GM23338 (cell line): ENCODE measurements at places on chromosomes 7 and 10.

GRCh38 chr7:40604601-40605438 lies 470.0 kb downstream of the SUGCT start:
- DNase-seq = peak; percentile 85

DNA sequence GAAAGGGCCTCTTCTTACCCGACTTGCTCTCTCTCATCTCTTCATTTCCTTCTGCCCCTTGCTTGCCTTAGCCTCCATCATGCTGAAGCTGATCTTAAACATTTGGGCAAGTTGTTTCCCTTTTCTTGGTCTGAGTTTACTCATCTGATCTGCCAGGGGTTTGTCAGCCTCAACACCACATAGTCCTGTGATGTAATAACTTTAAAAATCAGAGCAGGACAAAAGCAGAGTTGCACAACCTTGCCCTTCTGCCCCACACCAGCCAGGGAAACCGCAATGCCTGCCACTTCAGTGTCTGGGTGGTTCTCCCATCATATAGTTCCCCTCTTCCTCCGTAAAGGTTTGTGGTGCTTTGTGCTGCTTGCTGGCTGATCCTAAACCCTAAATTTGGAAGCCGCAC lies 9.9 kb upstream of the LIPM start:
- no peak for DNase-seq

GRCh38 chr10:3775696-3776551 lies 9.1 kb downstream of the KLF6 start:
- peak; percentile 75 for DNase-seq

GRCh38 chr10:71210542-71210871 lies 1.9 kb upstream of the UNC5B start:
- DNase-seq = no peak

- DNase-seq = peak; percentile 82
These were observed 707 bp upstream of the C1GALT1 start for GRCh38 chr7:7181519-7182155.

GRCh38 chr10:79243181-79244067 lies 103.8 kb upstream of the PPIF start:
- peak; percentile 80 for DNase-seq

- DNase-seq = no peak
These were observed 15.8 kb upstream of the ADAMTS14 start for GRCh38 chr10:70656489-70656888.

DNA sequence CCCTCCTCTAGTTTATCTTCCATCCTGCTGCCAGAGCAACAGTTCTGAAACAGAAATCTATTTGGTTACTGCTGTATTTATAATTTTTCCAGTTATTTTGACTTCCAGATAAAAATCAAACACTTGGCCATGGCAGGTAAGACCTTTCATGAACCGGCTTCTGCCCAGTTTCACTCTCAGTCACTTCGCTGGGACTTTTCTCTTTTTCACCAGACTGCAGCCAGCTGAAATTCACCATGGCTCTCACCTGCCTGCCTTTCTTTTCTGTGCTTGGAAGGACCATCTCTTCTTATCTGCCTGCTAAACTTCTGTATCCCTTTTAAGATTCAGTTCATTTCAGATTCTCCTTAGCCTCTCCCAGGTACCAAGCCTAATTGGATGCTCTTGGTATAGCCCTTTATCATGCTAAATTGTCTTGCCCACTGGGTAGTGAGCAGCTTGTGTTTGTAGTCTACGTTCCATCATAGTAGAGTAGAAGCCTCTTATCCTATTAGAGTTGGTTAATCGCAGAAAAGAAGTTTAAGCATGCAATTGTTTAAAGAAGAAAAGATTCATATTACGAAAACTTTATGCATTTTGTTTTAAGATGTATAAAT lies 71.7 kb downstream of the TAF3 start:
- peak; percentile 51 for DNase-seq

- DNase-seq = no peak
These were observed 81.0 kb upstream of the FZD8 start for GRCh38 chr10:35723059-35723458.

- DNase-seq = no peak
These were observed 67.8 kb downstream of the GSAP start for GRCh38 chr7:77348371-77348813.

DNA sequence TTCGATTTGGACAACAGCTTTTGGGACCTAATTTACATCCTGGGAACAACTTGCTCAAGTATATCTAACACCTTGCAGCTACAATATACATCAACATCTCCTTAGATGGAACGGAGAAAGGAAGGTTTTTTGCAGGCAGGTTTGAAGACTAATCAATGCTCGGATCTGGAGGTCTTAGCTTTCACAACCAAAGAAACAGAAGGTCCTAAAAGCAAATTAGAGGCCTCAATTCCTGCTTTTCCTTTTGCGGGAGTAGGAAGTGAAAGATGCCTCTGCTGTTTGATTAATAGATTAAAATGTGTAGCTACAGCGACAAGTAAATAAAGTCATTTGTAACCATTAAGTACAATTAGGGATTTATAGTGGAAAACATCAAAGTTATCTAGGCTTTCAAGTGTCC lies 3.7 kb upstream of the SP8 start:
- DNase-seq = no peak

DNA sequence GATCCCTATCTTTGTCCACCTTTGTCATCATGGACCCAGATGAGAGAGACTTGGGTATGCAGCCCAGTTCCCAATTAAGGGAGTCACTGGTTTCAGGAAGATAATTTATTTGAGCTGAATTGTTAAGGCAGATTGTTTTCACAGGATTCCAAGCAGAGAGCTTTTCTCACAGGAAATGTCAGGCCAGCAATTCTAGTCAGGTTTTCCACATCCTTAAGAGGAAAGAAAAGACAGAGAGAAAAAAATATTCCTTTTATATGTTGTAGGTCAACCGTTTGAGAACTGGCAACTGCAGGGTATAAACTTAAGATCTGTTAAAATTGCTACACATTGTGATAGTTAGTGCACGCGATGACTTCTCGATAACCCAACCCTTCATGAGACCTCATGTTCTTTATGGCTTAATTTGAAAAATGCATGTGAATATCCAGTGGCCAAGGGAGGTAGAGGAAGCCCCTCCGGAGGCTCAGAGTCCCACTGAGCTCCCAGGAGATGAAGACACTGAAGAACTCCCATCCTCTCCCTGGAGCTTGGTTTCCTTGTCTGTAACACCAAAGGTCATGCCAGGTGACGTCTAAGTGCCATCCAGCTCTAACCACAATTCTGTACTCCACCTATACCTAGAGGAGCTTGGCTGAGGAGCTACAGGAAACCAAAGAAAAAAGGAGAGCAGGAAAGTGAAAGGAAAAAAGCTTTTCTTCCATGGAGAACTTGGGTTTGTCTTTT lies 45.6 kb downstream of the MINDY4 start:
- DNase-seq = no peak

DNA sequence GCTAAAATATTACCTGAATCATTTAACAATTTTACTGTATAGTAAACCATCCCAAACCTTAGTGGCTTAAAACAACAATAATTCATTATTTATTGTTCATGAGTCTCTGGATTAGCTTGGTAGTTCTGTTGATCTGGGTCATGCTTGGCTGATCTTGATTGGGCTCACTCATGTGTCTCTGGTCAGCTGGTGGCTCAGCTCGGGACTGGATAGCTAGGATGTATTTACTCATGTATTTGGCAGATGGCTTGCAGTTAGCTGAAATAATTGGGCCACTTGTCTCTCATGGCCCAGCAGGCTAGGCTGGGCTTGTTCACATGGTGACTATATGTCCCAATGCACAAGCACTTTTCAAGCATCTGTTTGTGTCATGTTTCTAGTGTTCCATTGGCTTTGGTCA lies 262.8 kb downstream of the BBS9 start:
- DNase-seq = no peak

- no peak for DNase-seq
These were observed 51.5 kb upstream of the GDF10 start for GRCh38 chr10:47248386-47249090.

DNA sequence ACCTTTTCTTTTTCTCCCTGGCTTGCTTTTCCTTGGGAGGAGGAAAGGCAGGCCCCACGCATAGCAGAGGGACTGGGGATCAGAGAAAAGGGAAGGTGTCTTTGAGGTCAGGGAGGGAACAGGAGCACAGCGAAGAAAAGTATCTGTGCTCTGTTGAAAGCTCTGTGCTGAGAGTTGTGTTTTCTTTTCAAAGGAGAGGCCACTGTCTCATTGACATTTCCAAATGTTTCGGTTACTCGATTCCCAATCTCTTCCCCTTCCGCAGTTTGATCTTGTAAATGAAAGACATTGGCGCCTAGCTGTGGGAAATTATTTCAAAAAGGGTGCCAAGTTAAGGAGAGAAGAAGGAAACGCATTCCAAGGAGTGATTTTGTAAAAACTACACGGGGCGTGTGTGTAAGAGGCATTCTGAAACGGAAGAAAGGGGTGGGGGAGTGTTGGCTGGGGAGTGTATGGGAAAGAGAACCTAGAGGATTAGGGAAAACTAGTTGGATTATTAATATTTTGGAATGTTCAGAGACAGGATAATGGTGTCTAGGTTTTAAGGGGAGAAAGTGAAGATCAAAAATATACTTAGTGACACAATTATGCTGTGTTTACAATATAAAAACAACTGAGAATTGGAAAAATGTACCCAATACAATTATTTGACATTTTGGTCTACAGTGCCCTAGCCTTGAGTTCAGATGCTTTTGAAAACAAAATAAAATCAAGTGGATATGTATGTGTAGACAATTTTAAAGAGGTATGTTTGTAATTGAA lies 708 bp downstream of the KLHDC10 start:
- DNase-seq = peak; percentile 27

DNA sequence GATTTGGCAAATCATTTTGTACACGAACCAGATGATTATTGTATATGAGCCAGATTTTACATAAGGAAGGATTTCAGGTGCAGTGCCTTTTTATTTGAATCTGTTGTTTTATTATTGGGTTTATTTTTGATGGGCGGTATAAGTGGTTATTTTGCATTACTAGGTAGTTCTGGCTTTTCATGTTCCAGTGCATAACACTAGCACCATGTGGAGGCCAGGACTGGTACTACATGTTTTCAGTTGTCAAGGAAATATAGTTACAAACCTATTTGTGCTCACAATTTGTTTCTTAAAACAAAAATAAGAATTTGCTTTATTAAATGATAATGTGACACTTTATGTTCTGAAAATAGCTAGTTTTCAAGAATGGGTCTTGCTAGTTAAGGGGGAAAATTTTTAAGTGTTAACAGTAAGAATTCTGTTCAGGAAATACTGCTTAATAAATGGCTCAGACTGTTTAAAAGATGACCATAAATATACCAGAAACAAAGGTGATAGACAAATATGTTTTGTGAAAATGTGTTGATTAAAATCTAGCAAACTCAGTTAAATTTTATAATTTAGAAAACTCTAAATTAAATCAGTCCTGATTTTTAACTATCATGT lies 7.1 kb upstream of the SEMA3E start:
- DNase-seq = peak; percentile 67

DNA sequence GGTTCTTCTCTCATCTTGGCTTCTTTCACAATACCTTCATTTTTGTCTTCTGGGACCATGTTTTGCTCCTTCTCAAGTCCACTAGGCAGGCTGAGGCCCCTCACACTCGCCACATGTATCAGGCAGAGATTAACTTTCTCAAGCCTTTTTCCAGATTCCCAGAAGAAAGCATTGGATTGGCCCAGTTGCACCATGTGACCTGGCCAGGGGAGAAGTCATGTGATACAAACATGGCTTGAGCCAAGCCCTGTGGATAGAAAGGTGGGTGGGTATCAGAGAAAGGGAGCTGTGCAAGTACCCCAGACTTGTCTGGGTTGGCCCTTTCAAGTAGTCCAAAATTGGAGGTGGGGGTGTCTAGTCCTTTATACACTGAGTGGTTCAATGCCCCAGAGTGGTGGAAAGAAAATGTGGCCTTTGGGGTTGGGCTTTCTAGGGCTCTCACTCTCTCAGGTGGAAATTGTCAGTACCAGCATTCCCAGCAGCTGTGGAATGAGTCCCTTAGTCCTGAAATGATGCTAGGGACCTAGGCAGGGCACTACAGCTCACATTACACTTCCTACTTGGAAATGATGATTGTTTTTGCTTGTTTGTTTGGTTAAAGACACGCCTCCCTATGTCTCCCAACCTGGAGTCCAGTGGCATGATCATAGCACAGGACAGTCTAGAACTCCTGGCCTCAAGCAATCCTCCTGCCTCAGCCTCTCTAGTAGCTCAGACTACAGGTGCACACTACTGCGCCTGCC lies 36.9 kb upstream of the C10orf67 start:
- no peak for DNase-seq

DNA sequence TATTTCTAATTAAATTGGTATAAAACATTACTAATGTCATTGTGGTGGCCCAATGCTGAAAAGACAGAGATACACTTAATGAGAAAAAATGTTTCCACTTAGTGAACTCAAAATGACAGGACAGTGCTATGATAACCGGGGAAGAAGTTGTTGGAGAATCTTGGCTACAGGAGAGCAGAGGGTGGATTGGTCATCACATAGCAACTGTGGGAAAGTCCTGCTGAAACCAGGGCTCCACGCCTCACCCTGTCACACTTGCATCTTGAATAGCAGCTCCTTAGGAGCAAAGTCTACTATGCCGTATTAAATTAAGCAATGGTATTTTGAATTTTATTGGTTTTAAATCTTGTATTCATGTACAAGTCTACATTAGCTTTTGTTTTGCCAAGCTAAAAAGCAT lies 225.5 kb downstream of the KLF6 start:
- DNase-seq = no peak

GRCh38 chr7:149147072-149147751 lies at the start of gene ZNF398:
ZNF398 (plus strand) TSS chr7:149147453; CDS start chr7:149147743, 290 bp downstream.
- peak; percentile 82 for DNase-seq

DNA sequence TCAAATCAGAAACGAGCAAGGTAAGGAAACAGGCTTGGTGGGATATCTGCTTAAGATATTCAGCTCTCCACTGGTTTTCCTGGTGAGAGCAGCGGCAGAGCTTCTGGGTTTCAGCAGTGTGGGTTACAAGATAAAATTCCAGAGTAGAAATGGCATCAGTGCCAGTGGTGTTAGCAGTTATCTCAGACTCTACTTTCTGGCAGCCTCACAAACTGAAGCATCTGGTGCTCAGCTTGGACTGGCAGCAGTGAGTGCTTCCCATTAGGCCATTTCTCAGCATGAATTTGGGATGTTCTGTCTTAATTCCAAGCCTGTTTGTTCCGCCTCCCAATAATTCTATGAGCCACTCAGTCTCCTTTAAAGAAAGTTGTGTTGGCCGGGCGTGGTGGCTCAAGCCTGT lies 6.9 kb upstream of the GSTO2 start:
- DNase-seq = no peak

DNA sequence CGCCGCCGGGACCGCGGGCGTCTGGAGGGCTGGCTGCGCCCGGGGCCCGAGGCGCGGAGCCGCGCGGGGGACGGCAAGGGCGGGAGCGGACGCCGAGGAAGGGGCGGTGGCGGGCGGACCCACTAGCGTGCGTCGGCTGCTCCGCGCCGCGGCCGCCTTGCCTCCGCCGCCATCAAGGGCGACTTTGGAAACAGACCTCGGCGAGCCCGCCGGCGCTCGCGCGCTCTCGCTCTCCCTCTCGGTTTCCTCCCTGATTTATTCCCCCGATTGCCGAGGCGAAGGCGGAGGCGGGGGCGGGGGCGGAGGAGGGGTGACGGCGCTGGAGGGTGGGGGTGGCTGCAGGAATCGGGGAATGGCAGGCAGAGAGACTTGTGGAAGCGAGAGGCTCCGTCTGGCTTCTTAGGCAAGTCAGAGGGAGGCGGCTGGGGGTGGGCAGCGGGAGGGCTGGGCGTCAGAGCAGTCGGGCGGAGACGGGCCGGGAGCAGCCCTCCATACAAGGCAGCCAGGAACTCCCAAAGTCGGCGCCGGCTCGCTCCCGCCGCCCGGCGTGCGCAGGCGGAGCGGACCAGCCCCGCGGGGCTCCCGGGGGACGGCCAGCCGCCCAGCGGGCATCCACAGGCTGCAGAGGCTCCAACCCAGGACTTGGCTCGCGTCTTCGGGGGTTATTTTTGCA lies at the start of gene CACNA2D1:
CACNA2D1 (minus strand) TSS at position 231 of the 673 bp plus-strand sequence.
- peak; percentile 85 for DNase-seq
